Activated CD4-positive, alpha-beta T cell treated with anti-CD3 and anti-CD28 coated beads for 36 hours (primary cell): ENCODE measurements at places on chromosomes 1 and 21.

GRCh38 chr21:37766129-37766528 is 150.1 kb downstream of the KCNJ6 start:
- DNase-seq: no peak

- no peak for DNase-seq
Observed at GRCh38 chr21:44572959-44573583, 458 bp upstream of the KRTAP10-4 start.

GRCh38 chr1:183466781-183467180 is 5.5 kb upstream of the SMG7 start:
- DNase-seq: no peak

DNA sequence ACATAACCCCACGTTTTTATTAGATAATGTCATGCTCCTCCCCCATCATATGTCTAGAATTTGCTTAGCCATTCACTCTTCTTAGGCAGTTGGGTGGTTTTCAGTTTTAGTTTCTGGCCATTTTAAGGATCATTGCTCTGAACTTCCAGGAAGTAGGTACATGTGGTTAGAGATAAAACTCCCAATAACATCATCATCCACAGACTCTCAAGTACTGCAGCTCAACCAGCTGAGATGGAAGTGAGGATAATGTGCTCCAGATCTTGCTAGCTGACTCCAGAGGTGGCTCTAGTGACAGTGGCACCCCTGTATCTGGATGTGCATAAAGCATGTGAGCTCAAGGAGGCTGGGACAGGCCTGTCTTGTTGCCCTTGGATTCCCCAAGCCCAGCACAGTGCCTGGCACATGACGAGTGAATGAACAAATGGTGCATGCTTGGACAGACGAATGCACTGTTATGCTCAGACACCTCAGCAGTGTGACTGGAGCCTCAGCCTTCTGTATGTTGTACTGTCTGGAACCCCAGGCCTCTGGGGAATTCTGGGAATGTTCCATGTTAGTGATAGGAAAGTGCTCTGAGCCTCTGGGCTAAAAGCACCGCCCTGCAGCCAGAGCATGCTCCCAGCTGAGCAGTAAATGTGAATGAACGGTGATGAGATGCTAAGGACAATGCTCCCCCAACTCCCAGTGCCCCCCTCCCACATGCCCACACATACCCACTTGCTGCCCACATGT is 16.4 kb upstream of the KCNN3 start:
- no peak for DNase-seq

GRCh38 chr1:193629875-193630274 is 443.5 kb upstream of the B3GALT2 start:
- DNase-seq: no peak

DNA sequence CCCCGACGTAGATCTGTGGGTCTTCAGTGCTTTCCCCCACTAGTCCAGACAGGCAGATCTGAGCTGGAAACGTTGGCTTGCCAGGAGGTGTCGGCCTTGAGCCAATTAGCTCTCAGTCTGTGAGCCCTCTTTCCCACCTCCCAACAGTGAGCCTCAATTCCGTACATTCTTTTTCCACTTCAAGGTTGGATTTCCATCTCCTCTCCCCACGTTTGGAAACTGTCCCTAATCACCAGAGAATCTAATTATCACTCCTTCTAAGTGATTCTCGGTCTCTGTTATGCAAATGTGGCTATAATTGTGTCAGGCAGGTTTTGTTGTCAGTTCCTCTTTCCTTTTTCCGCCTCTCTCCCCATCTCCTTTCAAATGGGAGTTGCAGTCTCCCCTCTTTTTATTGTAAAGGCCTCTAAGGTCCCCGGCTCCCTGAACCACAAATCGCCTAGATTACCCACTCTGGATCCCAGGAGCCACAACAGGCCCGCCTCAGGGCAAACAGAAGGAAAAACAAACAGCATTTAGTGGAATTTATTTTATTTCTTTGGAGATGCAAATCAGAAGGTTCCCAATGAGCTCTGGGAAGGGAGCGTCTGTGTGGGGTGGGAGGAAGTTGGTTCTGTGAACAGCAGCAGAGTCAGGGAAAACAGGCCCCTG is 29.4 kb upstream of the LRRN2 start:
- DNase-seq: no peak

GRCh38 chr1:92481971-92482664 is 4.6 kb downstream of the GFI1 start:
- no peak for DNase-seq
